ENCODE measurements at places on chromosomes 5 and 9. TPM values are rescaled to one million over a fixed set of nuclear protein-coding genes. Genes with fewer than 3 reads are reported as not detected.

DNA sequence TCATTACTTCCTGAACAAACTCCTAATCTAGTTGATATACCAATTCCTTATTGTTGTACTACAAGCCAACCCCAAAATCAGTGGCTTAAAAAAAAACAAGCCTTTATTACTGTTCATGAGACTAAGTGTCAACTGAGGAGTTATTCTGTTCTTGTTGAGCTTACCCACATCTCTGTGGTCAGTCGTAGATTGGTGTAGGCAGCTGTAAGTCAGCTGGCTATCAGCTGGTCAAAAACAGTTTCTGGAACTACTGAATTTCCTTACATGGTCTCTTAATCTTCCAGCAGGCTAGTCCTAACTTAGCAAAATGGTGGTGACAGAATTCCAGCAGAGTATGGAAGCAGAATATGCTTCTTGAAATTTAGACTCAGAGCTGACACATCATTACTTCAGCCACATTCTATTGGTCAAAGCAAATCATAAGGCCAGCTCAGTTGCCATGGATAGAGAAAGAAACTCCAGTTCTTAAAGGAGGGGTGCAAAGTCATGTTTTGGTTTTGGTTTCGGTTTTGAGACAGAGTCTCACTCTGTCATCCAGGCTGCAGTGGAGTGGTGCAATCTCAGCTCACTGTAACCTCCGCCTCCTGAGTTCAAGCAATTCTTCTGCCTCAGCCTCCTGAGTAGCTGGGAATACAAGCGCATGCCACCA is 386.1 kb upstream of the MPDZ start:
- DNase-seq = peak; percentile 3

GRCh38 chr5:117393125-117393524 is 818.5 kb upstream of the SEMA6A start:
- no peak for DNase-seq

- no peak for DNase-seq
Observed at GRCh38 chr5:75885849-75886596, 168.8 kb upstream of the POC5 start.

DNA sequence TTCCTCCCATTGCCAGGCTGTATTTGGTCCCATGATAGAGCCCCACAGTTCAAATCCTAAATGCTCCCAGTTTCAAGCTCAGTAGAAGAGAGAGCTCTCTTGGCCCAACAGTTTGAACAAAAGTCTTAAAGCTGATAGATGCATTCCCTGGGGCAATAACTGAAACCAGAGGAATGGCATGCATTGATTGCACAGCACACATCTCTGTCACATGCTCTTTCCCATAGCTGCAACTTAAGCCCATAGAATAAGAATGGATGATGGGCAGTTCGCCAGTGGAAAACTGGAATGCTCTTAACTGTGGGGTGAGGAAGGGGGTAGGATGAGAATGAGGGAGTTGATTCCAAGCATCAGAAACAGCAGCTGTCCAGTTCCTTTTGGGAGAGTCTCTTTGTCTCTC is 1942.4 kb upstream of the WWC1 start:
- DNase-seq = no peak

DNA sequence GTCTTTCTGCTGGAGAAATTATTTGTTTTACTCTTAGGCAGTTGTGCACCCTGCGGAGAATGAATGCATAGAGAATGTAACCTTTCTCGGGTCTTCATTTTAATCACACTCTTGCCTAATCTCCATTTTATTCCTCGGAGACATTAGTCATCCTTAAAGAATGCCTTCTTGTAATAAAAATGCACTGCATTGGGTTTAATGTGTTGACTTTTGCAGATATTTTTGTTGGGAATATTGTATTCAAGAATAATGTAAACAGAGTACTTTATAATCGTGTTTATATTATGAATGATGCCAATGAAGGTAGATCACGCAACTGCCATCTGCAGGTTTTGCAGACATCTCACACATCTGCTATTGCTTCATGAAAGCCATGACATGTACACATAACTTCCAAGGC is 1093.9 kb upstream of the CDH6 start:
- no peak for DNase-seq

GRCh38 chr5:133456933-133457402 is 155.4 kb downstream of the FSTL4 start:
- no peak for DNase-seq

DNA sequence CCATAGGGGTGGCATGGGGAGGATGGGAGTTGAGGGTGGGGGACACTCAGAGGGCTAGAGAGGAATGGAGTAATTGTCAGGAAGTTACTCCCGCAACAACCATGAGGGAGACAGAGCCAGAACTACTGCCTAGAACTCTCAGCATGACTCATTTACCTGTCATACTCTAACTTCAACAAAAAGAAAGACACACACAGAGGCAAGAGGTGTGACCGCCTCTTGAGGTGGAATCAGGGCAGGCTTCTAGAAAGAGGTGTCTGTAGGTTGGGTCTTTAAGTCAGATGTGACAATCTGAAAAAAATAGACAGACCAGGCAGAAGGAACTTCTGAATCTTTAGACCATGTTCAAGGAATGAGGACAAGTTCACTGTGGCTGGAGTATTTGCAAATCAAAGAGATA is 73.4 kb downstream of the GABBR2 start:
- DNase-seq = no peak

DNA sequence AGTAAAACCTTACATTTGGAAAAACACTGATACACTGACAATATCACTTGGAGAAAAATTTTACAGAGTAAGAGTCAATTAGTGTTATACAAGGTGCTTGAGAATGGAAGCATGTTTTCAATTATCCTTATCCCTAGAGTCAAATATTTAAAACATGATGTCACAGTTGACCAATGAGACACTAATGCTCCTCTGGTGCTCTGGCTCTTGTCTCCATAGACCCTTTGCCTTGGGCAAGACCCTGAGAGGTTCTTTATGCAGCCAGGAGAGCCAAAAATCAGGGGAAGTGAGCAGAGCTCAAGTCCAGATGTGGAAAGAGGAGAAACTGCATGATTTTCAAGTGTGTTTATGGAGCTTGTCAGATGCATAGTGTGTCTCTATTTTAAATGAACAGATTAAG is 153.9 kb downstream of the MARCHF11 start:
- no peak for DNase-seq

GRCh38 chr9:109604131-109604530 is 106.0 kb upstream of the PTPN3 start:
- no peak for DNase-seq

DNA sequence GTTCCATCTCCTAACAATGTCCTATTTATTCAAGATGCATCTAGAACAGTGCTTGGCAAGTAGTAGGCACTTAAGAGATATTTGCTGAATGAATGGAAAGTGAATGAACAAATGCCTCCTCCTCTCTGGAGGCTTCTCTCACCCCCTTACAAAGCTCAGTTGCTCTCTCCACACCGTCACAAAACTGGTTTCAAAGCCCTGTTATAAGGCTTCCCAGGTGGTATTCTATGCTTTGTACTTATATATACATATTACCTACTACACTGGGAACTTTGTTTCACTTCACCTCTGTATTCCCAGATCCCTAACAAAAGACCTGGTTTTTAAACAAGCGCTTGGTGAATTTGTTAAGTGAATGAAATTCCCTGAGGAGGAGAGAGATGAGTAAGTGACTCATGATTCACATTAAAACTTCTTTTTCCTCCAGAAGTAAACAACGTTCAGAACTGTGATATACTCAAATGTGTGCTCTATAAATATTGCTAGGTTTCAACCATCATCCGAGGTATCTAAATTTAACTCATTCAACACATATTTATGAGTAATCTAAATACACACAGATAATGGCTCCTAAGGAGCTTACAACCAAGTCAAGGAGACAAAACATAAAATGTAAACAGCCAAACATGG is 36.0 kb downstream of the DENND1A start:
- DNase-seq = no peak

DNA sequence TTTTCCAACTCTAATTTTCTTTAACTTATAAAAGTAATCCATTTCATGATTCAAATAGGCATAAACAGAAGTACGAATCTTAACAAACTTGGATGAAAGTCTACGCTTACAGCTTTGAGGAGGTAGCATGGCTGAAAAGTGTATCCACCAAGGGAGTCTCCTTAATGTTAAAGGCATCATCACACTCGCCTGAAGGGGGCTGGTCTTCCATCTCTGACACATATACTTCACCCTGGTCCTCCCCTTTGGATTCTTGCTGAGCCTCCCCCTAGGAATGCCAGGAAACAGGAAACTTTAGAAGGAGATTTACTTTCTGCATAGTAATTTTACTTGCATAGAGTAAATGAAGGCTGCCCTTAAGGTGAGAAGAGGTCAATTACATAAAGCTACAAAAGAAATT is 10.3 kb upstream of the NME5 start:
- no peak for DNase-seq

DNA sequence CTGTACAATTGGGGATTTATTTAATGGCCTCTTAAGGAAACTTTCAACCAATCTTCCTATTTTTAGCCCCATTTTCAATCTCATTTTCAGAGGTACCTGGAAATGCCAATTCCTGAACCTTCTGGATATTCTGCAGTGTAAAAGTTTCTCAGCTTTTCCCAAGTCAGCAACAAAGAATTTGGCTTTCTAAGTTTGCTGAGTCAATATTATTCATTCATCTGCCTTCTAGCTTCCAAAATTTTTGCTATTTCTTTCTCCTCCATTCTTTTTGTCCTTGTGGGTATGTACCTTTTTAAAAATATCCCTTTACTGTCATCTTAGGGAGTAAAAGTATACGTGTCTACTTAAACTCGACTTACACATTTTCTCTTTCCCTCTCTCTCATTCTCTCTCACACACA is 25.7 kb downstream of the CETN3 start:
- no peak for DNase-seq

DNA sequence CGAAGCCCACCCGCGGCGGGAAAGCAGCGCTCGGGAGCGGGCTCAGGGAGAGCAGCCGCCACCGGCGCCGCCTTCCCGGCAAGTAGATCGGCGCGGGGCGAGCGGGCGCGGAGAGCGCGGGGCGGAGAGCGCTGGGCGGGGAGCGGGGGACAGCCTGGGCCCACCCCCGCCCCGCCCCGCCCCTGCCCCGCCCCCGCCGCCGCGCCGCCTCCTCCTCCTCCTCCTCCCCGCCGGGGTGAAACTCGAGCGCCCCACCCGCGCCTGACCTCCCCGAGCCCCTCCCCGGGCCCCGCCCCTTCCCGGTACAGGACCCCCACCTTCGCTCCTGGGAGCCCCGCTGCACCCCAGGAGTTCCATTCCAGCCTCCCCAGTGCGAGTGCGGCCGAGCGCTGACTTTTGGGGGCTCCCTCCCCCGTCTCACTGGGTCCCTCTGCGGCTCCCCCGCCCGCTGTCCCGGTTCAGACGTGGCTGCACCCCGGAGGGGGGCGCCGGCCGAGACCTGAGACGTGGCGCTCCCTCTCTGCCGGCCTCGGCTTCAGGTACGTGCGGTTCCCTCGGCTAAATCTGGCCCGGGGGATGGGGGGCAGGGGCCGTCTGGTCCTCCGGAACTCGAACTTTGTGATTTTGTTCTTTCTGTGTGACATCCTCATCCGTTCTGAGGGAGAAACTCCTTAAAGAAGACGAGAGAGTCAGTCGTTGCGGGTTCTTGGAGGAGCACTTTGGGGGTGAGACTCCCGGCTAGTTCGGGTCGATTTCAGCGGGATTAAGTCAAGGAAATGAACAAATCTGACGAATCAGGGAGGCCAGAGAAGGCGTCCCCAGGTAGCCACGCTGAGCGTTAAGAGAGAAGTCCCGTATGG is at the start of gene SEMA5A:
Gene SEMA5A, minus strand, starts transcription at position 84 of the 860 bp plus-strand sequence. CDS start 166,129 bp downstream, outside the sequence.
- peak; percentile 65 for DNase-seq

GRCh38 chr5:78157001-78157400 is 137.5 kb downstream of the AP3B1 start:
- no peak for DNase-seq

- no peak for DNase-seq
Observed at GRCh38 chr5:38078161-38078560, 180.2 kb upstream of the EGFLAM start.

DNA sequence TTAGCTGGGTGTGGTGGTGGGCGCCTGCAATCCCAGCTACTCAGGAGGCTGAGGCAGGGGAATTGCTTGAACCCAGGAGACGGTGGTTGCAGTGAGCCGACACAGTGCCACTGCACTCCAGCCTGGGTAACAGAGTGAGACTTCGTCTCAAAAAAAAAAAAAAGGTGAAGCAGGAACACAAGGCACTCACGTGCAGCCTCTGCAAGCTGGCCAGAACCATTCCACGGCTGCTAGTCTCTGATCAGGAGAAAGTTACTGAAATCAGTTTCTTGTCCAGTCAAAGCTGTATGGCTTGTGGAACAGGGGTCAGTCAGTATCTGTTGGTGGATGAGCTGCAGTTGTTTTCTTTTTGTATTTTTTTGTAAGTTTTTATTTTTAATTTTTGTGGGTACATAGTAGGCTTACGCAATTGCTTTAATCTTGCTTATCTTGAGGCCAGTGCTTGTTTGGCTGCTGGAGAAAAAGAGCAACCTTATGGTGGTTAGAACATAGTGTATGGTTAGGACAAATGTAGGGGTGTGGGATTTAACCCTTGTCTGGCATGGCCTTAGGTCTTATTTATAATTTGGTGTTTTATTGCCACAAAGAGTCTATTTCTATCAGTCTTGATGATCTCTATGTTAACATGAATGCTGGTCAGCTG is 32.7 kb upstream of the GTF2H2C start:
- DNase-seq = no peak

DNA sequence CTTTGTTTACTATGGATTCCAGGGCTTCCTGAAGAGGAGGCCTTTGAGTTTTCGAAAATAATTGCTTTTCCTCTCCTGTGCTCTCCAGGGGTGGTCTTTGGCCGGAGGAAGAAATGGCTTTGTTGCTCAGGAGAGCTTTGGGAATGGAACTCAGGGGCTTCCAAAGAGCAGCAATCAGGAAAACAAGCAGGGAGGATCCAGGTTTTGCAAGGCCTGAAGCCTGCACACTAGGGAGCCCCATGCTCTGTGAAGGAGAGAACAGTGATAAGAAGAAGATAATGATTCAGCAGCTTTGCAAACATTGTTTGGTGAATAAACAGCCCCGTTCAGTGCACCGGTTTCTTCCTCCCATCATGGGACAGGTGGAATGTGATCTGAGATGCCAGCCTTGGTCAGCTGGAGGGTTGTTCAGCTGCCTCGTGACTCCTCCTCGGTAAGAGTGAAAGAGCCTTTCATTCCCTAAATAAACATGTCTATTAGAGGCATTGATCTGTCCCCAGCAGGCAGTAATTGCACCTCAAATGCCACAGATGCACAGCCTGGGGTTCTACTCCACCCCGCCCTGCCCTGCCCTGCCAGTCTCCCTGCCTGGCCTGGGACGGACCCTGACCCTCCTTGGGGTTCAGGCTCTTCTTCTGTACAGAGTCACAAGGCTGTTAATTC is 11.5 kb upstream of the ALDH1B1 start:
- DNase-seq = peak; percentile 89

The HTR1A gene
- polyA plus RNA-seq = not detected

The CDX1 gene
- 196 TPM for polyA plus RNA-seq

The DAPK1 gene
- 24.9 TPM for polyA plus RNA-seq
